ENCODE measurements at places on chromosomes 16 and 17. TPM values are rescaled to one million over a fixed set of nuclear protein-coding genes. Genes with fewer than 3 reads are reported as not detected.

The KRT9 gene
- total RNA-seq = not detected

The GAS2L2 gene
- not detected for total RNA-seq

The BRICD5 gene
- 1.7 TPM for total RNA-seq

The TMEM238L gene
- total RNA-seq = not detected

The HOXB2 gene
- total RNA-seq = 1.8 TPM

The ATF7IP2 gene
- total RNA-seq = 4.4 TPM

The CPPED1 gene
- total RNA-seq = 20.7 TPM

The CA7 gene
- not detected for total RNA-seq

The ENPP7 gene
- total RNA-seq = not detected

The ADAD2 gene
- not detected for total RNA-seq

The KRTAP1-1 gene
- total RNA-seq = not detected
